ENCODE measurements at places on chromosomes 6 and 20.

DNA sequence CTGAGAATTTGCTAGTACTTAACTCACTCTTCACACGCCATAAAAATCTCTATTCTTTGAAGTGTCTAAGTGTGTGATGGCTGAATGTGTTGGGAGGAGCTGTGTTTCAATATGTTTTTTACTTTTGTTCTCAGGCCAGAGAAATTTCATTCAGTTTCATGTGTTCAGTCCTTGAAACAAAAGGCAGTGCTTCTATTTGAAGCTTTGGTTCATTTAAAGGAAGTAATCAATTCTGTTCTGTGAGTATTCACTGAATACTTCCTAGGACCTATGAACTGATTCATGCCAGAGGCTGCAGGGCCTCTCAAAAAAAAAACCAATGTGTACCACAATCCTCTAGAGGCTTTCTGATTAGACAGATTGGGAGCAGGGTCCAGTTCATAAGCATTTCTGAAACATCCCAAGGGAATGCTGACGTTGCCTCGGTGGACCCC, 12.4 kb upstream of the F13A1 start:
- DNase-seq = peak; percentile 43

- no peak for DNase-seq
These were observed 82.0 kb upstream of the B3GAT2 start for GRCh38 chr6:71038711-71039344.

GRCh38 chr20:33687370-33687915, 1.3 kb upstream of the E2F1 start:
- DNase-seq = peak; percentile 97

GRCh38 chr6:18183766-18184165, 28.5 kb downstream of the KDM1B start:
- no peak for DNase-seq

DNA sequence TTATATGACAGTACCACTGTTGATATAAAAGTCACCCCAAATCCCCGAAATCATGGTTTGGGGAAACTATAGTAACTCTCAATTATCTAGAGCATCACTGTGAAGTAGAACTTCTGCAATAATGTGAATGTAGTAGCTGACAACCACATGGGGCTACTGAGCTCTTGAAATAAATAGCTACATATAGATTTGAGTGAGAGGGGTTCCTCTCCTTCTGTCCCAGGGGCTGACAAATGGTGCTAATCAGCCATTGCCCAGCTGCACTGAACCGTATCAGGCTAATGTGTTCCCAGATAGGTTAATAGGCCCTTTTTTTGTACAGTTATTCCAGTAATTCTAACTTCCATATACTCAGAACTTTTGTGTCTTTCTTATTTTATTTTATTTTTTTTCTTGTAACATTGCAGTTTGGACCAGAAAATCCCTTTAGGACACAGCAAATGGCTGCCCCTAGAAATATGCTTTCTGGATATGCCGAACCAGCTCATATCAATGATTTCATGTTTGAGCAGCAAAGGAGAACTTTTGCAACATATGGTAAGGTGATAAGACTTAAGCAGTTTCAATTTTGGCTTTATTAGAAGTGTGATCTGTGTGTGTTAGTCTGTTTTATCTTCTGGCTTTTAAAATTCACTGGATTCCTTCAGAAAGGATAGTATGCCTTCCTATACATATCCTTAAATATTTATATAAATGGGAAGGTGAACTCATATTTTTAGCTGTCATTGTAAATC, 21.1 kb downstream of the CDC40 start:
- DNase-seq = no peak

Measured in NB4 (cell line).